H54 (cell line): ENCODE measurements at places on chromosomes 16 and 17.

GRCh38 chr16:75096656-75097055, 19.9 kb downstream of the LDHD start:
- DNase-seq: no peak

GRCh38 chr16:16778332-16778731, 399.4 kb downstream of the NPIPA7 start:
- DNase-seq: no peak

DNA sequence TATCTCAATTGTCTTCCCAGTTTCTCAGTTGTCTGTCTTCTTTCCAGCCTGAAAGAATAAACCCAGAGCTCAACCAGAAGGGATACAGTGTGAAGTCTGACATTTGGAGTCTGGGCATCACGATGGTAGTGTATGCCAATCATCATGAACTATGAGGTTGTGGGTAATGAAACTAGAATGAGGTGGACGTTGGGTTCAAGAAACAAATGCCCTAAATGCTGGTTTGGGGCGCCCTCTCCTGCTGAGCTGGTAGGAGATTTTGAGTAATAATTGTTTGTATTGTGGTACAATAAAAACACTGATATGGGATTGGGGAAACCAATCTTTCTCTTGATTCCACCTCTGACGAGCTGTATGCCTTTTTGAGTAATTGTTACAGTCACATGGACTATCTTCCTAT, 110.4 kb downstream of the MAP2K6 start:
- no peak for DNase-seq

- no peak for DNase-seq
These were observed 18.3 kb downstream of the BCAS3 start for GRCh38 chr17:60695960-60696359.
